Fibroblast of the conjunctiva (primary cell): ENCODE measurements at places on chromosomes 16 and 17.
A peak's percentile ranks its signal among the peaks of the same experiment; 100 is the strongest.

DNA sequence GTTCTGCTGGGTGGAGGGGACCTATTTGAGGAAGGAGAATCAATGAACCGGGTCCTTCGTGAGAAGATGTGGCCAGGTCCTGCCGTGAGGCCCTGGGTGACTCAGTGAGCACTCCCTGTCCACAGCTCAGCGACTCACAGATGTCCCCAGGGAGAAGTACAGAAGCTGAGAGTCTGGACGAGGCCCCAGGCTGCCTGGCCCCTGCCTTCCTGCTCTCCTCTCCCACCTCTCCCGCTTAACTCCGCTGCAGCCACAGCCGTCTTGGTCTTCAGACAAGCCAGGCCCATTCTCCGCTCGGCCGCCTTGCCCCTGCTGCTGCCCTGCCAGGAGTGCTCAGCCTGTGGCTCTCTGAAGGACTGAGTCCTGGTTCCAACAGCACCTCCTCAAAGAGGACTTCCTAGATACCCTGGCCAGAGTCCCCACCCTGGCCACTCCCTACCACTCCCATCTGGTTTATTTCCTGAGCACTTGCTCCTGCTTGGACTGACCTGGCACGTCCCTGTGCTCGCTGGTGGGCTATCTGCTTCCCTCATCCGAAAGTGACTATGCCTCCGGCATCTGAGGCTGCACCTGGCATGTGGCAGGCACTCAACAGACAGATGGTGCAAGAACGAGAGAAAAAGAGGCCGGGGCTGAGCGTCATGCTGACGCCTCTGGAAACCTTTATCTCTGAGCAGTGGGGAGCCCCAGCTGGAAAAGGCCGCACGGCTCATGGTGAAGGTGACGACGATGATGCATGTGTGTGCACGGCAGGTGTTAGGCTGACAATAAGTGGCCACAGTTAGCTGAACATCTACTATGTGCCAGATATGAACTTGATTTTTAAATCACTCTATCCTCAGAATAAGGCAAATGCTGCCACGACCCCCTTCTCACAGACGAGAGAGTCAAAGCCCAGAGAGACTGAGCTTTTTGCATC lies 9.2 kb upstream of the TNFRSF13B start:
- DNase-seq: no peak

DNA sequence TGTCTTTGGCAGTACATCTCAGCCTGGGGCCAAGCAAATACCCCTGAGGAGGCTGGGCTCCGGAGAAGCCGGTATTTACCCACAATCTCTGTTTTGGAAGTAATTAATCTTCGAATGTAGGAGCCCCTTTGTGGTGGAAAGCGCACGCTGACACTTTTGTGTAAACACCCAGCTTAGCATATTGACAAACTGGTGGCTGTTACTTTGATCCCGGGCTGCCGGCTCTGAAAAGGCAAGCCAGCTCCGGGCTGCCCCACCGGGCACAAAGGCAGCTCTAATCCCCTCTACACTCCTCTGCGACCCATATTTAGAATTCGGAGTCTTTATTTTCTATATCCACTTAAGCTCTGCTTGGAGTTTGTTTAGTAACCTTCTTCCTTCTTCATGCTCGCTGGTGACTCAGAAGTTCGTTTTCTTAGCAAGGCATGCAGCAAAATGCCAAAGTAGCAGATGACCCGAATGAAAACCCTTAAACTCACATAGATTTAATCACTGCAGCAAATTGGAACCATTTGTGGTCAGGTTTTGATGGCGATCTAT lies 144.0 kb upstream of the IRX3 start:
- DNase-seq: peak; percentile 73

DNA sequence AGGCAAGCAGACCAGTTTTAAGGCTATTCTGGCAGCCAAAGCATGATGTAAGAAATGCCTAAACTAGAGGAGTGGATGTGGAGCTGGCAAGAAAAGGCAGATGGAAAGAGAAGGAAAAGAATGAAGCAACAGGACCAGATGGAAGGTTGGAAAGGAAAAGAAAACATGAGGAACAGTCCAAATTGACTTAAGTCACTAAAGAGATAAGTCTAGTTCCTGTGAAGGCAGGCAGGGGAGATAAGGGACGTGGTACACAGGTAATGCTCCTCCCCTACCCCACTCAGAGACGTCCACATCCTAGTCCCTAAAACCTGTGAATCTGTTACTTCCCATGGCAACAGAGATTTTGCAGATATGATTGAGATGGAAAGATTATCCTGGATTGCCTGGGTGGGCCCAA lies 43.5 kb downstream of the TEX2 start:
- no peak for DNase-seq

DNA sequence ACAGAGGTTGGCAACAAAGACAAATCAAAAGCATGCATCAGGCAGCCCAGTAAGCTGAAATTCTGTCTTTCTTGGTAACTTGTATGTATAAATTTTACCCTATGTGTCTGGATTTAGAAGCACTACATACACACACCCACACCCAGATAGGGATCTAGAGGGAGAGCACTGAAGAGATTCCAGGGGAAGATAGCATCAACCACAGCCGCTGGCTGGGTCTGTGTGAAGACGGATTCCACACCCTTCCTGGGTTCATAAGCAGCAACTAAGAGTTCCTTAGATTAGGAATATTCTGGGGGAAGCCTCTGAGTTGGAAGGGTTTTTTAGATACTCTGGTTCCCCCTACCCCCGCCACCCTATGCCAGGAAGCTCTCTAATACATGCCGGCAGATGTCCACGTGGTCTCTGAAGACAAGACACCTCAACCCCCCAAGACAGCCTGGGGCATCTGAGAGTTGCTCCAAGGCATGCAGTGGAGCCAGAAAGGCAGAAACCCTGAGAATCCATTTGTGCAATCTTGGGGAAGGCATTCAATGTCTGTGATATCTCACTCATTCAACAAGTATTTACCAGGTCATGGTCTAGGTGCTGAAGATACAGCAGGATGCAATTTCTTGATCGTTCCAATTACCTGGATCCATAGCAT lies 86.4 kb downstream of the NOG start:
- no peak for DNase-seq

DNA sequence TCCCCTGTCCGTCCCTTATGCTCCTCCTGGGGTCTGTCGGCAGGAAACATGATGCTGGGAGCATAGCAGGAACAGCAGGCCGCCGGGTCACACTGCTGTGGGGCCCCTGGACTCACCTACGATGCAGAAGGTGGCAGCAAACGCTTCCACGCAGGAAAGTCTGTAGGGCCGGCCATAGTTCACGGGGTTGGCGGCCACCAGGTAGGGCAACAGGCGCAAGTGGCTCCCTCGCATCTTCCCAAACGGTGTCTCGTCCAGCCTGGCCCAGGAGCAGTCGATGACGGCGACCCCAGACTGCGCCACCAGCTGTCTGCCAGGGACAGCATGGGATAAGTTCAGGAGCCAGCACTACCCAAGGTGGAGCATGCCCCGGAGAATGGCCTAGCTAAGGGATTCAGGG lies 987 bp downstream of the TSR3 start:
- DNase-seq: no peak

DNA sequence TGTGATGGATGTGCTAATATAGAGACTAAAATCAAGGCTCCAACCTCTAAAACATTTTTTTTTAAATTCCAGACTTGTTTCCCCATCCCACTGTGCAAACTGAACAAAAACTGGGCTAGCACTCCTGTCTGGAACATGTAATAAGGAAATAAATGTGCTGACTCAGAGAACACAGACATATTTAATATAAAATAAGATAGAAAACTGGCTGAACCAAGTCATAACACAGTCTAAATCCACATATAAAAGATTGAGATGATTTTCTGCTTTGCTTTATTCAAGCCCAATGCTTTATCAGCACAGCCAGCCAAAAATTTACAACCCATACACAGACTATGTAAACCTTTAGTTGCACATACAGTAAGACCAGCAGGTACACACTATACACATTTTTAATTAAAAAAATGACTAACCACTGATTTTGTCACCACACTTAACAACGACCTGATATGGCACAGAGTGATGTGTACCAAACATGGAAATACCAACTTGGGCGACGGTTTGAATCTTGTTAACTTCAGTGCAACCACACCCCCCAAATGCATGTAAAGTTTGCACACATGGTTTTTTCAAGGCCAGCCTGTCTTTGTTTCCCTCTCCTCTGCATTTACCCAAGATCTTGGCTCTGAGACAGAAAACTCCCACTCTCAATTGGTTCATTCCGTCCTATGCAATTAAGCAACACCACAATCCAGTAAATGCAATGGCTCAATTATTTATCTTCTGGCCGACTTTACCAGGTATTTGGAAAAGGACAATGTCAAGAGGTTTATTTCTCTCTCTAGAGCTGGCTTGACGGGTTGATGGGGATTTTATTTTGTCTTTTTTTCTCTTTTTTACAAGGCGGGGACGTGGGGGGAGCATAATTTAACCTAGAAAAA lies 1.2 kb downstream of the STAT3 start:
- DNase-seq: peak; percentile 61
